Stimulated activated CD4-positive, alpha-beta T cell treated with anti-CD3 and anti-CD28 coated beads, TNF-alpha, amount 100 ng/mL, for 1 hour (primary cell): ENCODE measurements at places on chromosomes 11 and 22.

- DNase-seq: no peak
Measured at GRCh38 chr11:88275636-88276035, 61.9 kb downstream of the CTSC start.

- no peak for DNase-seq
Measured at GRCh38 chr11:62607714-62608113, 4.9 kb downstream of the EML3 start.

DNA sequence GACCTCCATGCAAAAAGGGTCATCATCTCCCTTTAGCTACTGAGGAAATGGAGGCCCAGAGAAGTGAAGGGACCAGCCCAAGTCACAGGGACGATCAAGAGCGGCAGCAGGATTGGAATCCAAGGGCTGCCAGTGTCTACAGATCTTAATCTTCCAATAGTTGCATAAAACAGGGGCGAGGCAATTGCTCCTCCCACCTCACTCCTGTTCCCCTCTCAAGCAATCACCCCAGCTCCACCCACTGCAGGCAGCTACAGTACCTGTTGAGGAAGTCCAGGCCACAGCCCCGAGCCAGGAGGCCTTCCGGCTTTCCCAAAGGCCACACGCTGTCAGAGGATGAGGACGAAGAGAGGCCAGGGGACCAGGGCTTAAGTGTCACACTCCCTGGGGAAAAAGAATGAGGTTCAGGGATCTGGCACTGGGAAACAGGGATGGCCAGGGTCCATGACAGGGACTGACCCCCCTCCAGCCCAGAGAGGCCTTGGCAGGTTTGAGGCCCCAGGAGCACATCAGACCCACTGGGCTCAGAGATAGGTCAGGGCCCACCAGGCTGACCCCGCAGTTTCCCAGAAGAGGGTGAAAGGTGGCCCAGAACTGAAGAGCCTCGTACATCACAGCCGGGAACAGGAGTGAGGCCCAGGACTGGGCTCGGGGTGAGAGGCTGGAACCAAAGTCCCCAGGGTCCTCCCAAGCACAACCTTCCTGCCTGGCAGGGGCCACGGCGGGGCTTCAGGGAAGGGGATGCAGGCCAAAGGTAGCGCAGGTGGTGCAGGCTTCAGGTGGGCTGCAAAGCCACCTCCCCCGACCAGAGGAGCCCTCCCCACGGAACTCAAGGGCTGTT, 16.4 kb upstream of the MFNG start:
- no peak for DNase-seq

GRCh38 chr11:70737816-70738630, 339.7 kb downstream of the CTTN start:
- no peak for DNase-seq

GRCh38 chr11:2859699-2860037, 25.9 kb downstream of the CDKN1C start:
- no peak for DNase-seq

DNA sequence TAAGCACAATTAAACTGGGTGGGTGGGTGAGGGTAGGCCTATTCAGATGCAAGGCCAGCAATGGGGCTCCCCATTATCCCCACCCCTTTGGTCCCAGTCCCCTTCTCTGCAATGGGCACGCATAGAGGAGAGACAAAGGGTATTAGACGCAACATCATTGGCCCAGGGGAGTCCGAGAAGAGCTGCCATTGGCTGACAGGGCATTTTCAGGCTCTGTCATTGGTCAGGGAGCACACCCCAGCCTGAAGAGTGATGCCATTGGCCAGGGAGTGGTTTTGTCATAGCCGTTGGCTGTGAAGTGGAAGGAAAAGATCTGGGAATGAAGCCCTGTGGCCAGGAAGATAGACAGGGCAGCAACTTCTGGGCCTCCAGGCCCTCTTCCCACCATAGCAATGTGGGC, 2.8 kb upstream of the TRIM3 start:
- no peak for DNase-seq

DNA sequence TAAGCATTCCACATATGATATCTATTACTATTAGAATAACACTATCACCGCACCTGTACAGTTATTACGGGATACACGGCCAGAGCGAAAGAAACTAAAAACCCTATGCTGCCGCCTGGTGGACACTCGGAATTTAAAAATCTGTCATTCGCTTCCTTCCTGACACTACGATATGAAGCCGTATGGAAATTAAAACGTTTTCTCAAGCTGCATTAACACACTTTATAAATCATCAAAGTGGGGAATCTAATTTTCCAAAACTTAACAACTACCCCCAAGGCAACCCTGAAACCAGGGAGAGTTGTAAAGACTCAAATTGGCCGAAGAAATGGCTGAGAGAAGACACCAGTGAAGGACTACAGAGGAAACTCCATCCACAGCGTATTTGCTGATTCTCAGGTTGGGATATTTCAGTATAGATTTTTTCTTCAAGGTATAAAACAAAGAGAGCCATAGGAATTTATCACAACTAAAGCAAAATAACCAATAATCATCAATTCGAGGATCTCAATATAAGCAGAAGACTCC, 1.4 kb downstream of the CCDC73 start:
- DNase-seq: peak; percentile 19

DNA sequence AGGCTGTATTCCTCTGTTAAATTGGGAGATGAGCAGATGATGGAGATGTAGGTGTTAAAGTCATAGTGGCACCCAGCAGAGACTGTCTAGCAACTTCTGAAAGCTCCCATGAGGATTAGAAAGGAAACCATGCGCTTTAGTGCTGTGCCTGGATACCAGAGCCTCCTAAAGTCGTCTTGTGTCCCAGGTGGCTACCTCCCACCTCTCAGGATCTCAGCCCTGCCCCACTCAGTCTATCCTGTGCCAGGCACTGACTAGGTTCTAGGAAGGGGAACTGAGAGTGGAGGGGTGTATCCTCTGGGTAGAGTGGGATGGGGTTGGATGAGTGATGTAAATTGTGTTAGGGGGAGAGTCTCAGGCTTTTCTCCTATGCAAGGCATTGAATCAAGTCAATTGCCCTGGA, 60.2 kb downstream of the KIAA1671 start:
- DNase-seq: no peak

DNA sequence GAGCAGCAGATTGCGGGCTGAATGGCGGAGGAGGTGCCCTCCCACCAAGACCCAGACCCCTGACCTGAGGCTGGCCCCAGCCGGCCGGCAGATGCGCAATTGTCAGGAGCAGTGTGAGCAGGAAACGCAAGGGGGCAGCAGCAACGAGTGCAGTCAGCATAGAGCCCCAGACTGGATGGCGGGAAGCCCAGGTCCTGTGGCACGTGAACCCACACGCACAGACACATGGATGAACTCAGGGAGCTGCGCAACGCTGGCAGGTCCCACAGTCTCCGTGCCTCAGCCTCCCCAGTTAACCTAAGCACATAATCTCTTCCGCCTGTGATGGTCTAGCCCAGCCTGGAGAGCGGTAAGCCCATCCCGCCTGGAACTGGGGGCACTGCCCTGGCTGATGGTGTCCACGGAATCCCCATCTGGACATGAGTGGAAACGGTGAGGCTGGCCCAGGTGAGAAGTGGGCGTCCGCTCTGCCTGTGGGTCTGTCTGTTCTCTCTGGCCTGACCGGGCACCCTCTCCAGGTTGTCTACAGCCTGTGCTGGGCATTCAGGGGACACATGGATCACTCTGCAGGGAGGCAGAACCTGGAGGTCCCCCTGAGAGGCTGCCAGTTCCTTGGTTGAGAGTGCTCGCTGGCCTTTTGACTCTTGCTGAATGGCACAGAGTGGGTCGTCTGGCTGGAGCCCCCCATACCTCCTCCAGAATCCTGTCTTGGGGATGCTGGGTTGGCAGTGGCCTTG, 626 bp upstream of the TBX10 start:
- DNase-seq: peak; percentile 22

DNA sequence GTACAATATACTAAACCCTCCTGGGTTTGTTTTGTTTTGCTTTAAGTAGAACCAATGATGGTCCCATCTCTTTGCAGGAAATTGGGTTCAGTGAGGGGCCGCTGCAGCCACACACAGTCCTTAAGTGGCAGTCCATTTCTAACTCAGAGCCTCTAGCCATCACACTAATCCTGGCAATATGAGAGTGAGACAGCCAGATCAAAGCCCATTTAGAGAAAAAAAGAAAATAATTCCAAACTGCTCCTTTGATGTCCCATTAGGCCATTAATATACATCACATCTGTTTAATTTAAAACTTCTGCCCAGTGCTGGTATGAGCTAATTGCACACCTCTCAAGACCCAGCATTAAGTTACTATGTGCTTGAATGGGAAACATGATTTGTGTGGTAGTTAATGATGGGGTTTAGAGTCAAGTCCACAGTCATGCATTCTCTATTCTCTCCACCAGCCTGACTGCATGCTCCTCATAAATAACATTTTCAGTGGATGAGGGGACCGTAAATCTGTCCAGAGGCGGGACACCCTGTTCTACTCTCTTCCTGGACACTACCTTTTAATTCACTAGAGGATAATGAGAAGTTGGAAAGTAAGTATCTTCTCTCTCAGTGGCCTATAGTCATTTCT, 53.8 kb upstream of the BIRC3 start:
- DNase-seq: no peak

- no peak for DNase-seq
Measured at GRCh38 chr11:128895526-128895925, 4.4 kb downstream of the KCNJ5 start.

DNA sequence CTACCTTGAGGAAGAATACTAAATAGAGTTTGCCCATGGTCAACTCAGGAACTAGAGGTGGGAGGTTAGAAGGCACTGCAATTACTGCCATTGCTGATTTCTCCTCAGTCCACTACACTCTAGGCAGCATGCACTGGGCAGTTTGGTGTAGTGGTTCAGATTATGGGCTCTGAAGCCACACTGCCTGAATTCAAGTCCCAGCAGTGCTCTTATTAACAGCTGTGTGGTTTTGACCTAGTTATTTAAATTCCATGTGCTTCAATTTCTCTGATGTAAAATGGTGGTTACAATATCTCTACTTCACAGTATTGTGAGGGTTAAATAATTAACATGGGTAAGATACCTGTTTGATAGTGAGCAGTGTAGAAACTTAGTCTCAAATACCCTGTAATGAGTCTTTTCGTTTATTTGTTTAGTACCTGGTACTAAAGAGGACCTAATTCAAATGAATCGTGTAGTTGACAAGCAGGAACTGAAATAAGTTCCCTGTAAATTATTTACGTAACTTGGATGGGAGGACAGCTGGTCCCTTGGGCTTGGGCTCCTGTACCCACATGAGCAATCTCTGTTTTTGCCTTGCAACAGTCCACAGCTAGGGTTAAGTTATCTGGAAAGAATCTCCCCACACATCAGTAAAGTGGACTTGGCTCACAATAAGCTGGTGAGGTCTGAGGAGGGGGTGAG, 17.8 kb downstream of the PRR5L start:
- no peak for DNase-seq

DNA sequence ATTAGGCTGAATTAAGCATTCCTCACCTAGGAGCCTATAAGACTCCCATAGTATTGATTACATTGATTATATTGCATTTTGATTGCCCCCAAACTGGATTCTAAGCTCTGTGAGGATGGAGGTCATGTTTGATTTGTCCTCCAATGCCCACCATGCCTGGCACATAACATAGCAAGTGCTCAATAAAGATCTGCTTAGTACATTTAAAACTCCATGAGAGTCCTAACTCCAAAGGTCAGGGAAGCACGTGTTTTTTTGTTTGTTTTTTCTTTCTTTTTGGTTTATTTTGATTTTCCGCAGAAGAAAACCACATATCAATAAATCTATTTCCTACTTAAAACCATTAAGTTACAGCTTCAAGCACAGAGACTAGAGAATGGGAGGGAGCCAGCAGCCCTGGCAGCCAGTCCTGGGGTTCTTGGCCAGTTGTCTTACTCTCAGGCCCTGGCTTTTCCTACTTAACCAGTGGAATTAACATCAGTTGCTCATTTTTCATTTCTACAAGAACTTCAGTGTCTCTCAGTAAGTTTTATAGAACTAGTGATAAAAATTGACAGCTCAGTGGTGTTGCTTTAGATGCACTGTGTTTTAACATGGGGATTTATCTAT, 429.9 kb upstream of the CCDC90B start:
- DNase-seq: no peak

- no peak for DNase-seq
Measured at GRCh38 chr11:72240461-72241290, 3.3 kb downstream of the PHOX2A start.

GRCh38 chr11:8213376-8213775, 44.6 kb upstream of the RIC3 start:
- DNase-seq: no peak

DNA sequence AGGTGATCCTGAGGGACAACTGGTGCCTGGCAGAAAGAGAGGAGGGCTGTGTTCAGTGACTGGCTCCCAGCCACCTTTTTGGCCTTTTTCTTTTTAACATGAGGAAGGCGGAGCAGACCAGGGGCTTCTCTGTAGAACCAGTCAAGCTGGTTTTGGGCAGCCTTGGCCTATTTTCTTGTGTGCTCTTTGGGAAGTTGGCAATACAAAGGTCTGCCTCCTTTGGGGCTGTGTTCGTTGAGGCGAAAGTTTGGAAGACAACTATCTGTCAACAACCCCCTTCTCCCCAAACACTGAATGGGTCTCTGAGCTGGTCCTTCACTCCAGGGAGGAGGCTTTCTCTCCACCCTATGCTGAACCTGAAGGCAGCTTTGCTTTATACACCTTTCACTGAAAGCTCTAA, 8.5 kb downstream of the MARK2 start:
- DNase-seq: no peak

DNA sequence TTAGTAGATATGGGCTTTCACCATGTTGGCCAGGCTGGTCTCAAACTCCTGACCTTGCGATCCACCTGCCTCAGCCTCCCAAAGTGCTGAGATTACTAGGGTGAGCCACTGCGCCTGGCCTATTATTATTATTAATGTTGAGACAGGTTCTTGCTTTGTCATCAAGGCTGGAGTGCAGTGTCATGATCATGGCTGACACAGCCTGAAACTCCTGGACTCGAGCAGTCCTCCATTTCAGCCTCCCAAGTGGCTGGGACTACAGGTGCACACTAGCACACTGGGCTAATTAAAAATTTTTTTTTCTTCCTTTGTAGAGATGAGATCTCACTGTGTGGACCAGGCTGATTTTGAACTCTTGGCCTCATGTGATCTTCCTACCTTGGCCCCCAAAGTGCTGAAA, 102.0 kb downstream of the STIM1 start:
- DNase-seq: no peak

DNA sequence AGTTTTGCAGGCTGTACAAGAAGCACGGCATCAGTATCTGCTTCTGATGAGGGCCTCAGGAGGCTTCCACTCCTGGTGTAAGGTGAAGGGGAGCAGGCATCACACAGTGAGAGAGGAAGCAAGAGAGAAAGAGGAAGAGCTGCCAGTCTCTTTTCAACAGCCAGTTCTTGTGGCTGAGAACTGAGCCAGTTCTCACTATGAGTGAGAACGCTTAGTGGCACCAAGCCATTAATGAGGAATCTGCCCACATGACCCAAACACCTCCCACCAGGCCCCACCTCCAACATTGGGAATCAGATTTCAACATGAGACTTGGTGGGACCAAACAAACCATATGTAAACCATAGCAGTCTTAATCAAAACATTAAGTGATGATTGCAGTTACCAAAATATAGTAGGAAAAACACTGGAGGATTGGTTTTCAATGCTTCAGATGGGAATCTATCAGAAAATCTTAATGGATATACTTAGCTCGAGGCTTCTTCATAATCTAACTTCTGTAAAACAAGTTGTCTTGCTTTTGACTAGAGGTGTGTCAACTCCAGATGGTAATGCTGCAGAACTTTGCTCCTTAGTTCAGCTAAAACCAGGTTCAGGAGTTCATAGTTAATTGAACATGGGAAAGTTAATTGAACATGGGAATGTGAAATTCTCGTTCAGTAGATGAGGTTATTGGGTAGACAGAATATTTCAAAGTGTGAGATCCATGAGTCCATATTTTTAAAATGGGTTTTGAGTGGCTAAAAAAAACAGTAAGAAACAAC, 12.2 kb downstream of the FAR1 start:
- DNase-seq: no peak
